ENCODE measurements at places on chromosomes 12 and 14.

GRCh38 chr12:125674554-125675338 lies 609.5 kb downstream of the AACS start:
- no peak for DNase-seq

DNA sequence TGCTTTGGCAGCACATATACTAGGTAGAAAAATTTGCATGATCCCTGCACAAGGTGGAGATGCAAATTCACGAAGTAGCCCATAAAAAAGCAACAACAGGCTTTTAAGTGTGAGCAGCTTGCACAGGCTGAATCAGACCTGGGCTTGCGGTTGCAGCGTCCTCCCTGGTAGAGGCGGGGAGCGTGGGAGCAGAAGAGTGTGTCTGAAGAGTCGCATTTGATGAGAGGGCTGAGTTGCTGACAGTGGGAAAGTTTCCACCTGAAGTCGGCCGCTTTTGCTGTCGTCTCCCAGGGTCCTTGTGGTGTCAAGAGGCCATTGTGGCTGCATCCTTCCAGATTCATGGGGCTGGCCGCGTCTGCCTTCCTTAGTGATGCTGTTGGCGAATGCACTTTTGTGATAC lies 6.2 kb downstream of the AACS start:
- no peak for DNase-seq

- no peak for DNase-seq
Measured at GRCh38 chr14:43877351-43877960, 629.6 kb downstream of the FSCB start.

DNA sequence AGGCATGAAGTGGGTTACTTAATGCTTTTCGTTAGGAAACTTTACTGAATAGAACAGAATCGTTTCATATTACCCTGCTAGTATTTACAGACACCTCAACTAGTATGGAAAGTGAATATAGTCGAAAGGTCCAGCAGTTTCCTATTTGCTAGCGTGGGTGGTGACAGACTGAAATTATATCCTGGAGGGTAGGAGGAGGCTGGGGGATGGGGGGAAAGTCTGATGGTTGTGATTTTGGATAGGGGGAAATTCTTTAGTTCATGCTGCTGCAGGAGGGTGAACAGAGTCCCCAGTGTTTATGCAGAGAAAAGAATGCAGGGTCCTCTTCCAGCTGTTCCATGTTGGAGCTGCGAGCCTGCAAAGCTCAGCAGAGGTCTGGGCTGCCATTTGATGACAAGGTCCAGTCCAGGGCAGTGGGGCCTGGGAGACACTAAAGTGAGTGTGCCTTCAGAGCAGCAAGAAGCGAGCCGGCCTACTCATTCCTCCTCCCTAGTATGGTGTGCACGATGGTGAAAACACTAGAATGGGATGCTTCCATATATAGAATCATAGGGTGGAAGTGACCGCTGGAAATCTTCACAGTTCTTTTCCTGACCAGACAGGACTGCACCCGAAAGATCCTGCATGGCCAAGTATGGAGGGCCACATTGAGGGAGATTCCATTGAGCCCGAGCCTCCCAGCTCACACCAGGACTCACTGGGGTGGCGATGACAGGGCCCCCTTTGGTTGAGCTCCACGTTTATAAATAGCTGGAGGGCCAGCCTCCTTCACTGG lies 2.1 kb downstream of the SAMD4A start:
- DNase-seq: no peak

DNA sequence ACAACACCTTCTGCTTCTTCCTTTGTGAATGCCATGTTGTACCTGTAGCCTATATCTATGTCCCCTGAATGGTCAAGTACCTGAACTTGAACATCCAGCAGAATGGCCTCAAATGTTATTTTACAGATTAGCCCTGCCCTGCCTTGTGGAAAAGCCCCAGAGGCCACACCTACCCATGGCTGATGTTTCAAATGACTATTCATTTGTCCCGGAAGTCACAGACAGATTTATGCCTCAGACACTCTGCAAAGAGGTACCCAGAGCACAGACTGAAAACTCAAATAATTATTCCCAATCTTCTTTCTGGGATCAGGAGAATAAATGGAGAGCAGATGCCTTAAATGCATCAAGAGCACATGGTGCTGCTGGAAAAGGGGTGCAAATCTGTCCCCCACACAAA lies 13.0 kb upstream of the DPF3 start:
- no peak for DNase-seq

DNA sequence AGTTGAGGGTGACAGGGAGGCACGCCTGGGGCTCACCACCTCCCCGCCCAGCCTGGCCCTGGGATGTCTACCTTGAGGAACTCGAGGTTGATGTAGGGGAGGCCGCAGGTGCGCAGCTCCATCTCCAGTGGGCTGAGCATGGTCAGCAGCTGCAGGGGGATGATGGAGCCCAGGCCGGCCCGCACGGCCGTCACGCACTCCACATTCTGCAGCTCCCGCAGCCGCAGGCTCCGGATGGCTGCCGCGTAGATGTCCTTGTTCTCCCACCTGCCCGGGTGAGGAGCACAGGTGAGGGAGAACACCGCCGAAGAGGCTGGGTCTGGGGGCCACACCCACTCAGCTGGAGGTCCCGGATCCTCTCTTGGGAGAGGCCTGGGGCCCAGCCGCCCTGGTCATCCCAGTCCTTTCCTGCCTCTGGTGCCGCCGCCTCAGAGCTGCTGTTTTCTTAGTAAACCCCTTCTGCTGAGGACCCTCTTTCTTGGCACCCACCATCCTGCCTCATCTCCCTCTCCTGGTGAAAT lies 38.2 kb downstream of the TRAFD1 start:
- no peak for DNase-seq

GRCh38 chr12:67504026-67504425 lies 144.5 kb upstream of the DYRK2 start:
- DNase-seq: no peak

- no peak for DNase-seq
Measured at GRCh38 chr14:92352158-92352985, 29.4 kb downstream of the SLC24A4 start.

- no peak for DNase-seq
Measured at GRCh38 chr12:16504200-16504599, 101.8 kb downstream of the LMO3 start.

GRCh38 chr12:124566997-124567672 lies at the start of gene NCOR2:
TSS of gene NCOR2 (minus strand) at chr12:124567612. CDS start at chr12:124495251, 72,361 bp downstream.
- DNase-seq: peak; percentile 66

DNA sequence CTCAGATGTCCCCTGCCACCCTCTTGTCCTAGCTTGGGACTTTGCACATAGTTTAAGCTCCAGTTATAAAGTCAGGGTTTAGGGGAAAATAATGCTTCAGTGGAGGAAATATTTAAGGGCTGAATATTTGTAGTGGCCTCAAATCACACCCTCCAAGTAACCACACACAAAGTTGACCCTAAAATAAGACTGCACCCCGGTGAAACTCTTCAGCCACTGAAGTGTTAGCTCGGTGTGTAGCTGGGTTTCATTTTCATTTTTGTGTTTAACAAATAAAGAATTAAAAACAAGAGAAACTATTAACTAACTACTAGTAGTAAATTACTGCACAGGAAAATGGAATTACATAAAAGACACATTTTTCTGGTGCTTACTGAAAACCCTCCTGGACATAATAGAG lies 14.8 kb upstream of the BCL11B start:
- no peak for DNase-seq

GRCh38 chr12:107759410-107759809 lies 1.5 kb downstream of the PRDM4 start:
- DNase-seq: no peak

DNA sequence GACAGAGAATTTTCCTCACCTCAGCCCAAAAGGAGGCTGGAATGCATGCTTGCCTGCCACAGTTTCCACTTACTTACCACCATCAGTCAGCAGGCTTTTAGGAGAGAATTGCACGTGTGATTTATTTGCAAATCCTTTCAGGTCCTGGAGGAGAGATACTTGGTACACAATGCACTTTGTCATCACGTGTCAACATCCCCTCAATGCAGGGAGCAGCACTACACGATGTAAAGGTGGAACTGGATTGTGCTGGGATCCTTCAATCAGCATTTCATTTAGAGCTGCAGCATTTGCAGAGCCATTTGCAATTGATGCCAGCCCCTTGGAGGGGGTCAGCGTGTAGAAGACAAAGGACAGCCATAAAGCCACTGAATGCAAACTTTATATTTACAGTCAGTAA lies 218.1 kb downstream of the GLT1D1 start:
- DNase-seq: no peak

DNA sequence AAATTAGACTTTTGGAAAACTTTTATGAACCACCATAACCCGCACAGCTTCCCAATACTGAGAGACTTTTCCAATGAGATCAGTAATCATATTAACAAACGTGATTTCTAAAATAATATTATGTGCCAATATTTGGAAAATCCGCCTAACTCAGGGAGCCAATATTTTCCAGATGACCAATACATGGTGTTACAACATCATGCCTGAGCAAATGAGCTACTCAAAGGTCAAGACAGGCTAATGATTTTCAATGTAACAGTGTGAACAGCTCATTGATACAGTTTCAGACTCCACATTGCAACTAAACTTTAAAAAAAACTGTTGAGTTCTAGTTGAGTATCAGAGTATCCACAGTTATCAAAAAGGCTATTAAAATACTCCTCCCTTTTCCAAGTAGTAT lies 46.8 kb downstream of the RNF34 start:
- no peak for DNase-seq

- no peak for DNase-seq
Measured at GRCh38 chr14:21384494-21384851, 654 bp upstream of the SUPT16H start.

GRCh38 chr14:34169561-34169960 lies 218.7 kb upstream of the EGLN3 start:
- no peak for DNase-seq

DNA sequence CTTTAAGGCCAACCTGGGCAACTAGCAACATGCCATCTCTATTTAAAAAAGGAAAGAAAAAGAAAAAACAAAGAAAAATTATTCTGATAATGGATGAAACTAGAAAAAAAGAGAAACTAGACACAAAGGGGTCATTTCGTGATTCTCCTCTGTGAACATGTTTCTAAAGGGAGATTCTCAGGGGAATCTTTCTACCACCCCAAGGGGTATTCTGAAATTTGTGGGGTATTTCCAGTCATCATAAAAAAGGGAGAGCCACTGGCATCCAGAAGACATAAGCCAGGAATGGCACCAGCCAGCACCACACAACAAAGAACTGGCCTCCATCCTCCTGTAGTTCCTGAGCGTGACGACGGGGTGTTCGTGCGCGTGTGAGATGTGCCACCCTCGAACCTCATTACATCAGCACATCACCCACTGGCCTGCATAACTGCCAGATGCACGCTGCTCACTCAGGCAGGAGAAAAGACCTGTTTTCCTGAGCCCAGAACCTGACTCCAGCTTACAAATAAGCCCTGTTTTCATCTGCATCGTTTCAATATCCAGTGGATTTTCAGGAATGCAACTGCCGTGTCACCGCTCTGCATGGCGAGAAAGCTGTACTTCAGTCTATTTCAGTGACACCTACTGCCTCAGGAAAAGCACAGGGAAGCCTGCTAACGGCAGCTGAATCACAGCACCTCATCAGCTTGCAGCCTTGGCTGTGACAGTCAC lies 23.9 kb downstream of the STX2 start:
- no peak for DNase-seq

Measured in mesothelial cell of epicardium (in vitro differentiated cells).